ENCODE measurements at places on chromosomes 1 and 21. TPM values are rescaled to one million over a fixed set of nuclear protein-coding genes. Genes with fewer than 3 reads are reported as not detected.
A peak's percentile ranks its signal among the peaks of the same experiment; 100 is the strongest.

GRCh38 chr1:162168261-162168660 is 98.8 kb downstream of the NOS1AP start:
- DNase-seq: no peak

Gene RIPPLY3
- not detected for total RNA-seq

GRCh38 chr1:96651517-96651916 is 70.1 kb upstream of the PTBP2 start:
- DNase-seq: no peak

- no peak for DNase-seq
Observed at GRCh38 chr21:43956670-43957035, 55.5 kb upstream of the TRAPPC10 start.

DNA sequence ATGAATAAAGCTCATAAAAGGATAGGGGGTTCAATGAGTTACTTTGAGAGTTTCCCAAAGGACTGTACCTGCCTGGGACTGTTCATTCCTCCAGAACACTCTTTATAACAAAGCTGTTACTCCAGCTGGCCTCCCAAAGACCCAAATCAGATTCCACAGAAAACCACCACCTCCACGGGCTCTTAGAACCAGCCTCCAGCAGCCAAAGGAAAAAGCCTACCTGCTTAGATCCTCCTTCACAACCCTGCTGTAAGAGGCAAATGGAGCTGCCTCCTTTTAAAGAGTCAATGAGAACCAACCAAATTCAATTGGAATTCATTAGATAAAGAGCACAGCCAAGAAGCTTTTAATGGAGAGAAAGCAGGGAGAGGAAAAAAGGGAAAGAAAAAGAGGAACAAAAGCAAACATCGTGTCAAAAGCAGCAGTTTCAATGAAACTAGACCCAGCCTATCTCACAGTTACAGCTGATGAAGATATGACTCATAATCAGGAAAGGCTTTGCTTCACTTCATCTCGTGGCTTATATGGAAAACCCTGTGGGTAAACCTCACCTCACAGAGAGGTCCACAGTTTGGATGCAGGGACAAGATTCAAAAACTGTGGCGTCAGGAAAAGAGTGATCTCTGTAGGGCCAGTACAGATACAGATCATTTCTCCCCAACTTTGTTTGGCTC is 27.8 kb upstream of the FMO4 start:
- no peak for DNase-seq

Gene VAV3
- 25.8 TPM for total RNA-seq

Gene PHC2
- 287 TPM for total RNA-seq

- DNase-seq: no peak
Observed at GRCh38 chr1:111768023-111768422, 12.3 kb downstream of the DDX20 start.

DNA sequence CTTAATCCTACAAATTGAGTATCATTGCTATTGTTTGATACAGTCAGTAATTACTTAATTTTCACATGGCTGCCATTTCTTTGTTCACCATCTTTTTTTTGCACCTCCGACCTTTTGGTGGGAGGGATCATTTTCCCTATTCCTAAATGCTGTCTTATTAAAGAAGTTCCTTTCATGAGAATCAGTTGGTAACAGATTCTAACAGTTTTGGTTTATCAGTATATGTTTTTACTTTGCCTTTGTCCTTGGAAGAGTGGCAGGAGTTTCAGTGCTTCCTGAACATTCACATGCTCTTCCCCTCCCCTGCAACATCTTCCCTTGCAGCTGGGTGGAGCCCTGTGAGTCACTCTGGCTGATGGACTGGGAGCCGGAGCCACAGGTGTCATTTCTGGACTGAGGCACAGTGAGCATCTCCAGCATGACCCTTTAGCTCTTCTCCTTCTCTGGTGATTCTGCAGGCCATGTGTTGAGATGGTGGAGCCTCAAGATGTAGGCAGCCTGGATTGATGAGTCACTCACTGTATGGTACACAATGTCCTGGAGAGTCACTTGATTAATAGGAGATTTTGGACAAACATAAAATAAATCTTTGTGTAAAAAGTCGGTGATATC is 217.7 kb downstream of the URB2 start:
- DNase-seq: peak; percentile 55

Gene TMEM269
- total RNA-seq: 0.32 TPM

DNA sequence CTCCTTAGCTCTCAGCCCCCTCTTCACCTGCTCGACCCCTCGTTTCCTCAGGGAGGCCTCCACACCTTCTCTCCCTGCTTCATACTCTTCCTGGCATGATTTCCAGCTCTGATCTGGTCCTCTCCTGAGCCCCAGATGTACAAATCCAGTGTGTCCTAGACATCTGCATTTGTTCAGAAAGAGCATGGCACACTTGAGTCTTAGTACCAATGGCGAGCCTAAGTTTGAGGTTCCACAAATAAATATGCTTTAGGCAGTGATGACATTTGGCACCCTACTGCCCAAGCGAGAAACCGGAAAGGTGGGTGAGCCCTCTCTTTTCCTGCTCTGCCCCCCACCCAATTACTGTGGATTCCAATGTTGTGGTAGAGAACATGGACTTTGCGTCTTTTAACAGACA is 34.0 kb downstream of the ATP1A1 start:
- no peak for DNase-seq

- no peak for DNase-seq
Observed at GRCh38 chr1:72122099-72122880, 160.0 kb downstream of the NEGR1 start.

Gene FOXJ3
- total RNA-seq: 45.0 TPM

Gene CRYZL1
- 50.3 TPM for total RNA-seq

GRCh38 chr1:37038227-37039093 is 4.1 kb upstream of the GRIK3 start:
- peak; percentile 36 for DNase-seq

DNA sequence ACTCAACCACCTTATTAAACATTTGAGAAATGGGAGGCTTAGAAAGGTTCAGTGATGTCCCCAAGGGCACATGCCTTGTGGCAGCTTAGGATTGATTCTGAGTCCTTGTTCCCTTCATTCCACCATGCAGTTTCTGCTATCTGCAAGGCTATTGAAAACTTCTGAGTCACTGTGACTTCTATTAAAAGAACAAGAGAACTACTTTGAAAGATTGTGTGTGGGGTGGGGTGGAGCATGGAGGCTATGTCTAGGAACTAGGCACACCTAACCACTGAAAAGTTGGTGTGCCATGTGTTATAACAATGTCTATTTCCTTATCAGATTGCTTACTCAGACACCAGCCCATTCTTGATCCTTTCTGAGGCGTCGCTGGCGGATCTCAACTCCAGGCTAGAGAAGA is 10.8 kb downstream of the MTARC1 start:
- DNase-seq: no peak

GRCh38 chr1:143643148-143643885 is 328.5 kb downstream of the FAM72C start:
- DNase-seq: no peak

Gene CFAP74
- total RNA-seq: not detected

DNA sequence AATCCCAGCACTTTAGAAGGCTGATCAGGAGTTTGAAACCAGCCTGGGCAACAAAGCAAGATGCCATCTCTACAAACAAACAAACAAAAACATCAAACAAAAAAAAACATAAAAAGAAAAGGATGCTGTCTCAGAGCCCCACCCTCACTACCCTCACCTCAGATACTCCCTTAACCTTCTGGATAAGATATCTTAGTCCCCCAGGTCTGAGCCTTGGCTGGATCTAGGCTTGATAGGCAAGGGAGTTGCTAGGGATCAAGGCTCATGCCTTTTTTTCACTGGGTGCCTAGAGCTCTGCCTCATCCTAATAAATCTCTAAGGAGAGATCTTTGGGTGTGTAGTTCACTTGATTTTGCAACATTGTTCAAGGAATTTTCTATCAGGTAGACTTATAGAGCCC is 7.4 kb downstream of the HDAC1 start:
- no peak for DNase-seq

Measured in glutamatergic neuron (in vitro differentiated cells).